ENCODE measurements at places on chromosomes 2 and 18.

DNA sequence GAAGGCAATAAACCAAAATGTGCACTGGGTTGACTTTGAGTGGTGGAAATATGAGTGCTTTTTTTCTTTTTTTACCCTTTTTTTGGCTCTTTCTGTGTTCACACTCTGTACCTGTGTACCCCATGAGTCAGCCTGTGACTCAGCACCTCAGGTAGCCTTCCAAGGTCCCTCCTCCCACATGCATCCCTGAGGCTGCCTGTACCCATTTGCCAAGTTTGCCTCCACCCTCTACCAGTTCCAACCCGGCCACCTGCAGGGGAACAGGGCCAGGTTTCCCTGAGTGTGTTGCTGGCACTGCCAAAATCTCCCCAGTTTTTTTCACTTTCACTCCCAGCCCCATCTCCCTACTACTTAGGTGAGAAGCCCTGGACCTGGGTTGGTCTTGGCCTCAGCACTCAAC lies 14.0 kb downstream of the CXCR1 start:
- no peak for DNase-seq

GRCh38 chr2:59171019-59171418 lies 929.9 kb upstream of the FANCL start:
- DNase-seq, result no peak

GRCh38 chr2:241833101-241833663 lies 24.2 kb downstream of the NEU4 start:
- DNase-seq, result no peak

DNA sequence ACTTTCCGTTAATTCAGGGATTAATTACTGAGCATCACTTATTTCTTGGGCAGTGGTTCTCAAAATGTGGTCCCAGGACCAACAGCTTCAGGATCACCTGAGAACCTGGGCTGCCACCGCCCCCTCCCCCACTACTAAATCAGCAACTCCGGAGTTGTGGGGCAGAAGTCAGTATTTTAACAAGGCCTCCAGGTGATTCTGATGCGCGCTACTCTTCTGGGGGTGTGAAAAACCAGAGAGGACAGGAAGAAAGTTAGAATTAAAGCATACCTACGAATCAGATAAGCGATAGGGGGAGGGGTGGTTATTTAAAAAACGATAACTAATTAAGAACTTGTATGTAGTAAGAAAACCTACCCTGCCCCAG lies 319 bp downstream of the ZSCAN30 start:
- DNase-seq, result no peak

DNA sequence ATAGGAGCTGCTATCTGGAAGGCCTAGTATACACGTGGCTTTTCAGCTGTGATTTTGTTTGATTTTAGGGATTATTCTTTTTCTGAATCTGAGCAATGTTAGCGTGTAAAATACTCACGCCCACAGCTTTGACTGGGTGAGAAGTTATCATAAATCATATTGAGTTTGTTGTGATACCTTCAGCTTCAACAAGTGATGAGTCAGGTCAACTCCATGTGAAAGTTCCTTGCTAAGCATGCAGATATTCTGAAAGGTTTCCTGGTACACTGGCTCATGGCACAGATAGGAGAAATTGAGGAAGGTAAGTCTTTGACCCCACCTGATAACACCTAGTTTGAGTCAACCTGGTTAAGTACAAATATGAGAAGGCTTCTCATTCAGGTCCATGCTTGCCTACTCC lies at the start of gene GKN1:
Gene GKN1 (plus strand): TSS at position 386 of the 400 bp plus-strand sequence. CDS start 42 bp downstream, outside the sequence.
- DNase-seq, result no peak

DNA sequence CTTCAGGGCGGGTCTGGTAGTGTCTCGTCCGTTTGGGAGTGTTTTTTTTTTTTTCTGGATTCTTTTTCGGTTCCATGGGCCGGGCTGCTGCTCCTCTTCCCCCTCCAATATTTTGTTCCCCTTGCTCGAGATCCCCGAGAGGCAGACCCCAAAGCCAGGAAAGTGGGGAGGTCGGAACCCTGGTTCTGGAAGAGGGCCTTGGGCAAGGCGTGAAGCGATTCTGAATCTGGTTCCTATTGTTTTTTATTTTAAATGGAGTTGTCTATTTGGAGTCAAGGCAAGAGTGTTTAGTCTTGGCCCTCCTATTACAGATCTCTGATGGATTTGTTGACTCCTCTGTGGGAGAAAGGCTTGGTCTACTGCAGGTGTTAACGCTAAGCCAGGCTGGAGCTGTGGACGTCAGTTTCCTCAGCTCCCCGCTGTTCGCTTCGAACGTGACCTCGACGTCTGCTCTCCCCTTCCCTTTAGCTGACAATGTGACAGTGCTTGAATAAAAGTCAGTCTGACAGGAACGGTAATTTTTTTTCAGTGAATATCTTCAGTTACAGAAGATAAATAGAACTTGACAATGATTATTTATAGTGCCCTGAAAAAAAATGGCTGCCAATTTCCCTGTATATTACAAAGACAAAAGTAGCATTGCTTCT lies 683 bp upstream of the DNAJC27 start:
- peak; percentile 26 for DNase-seq

DNA sequence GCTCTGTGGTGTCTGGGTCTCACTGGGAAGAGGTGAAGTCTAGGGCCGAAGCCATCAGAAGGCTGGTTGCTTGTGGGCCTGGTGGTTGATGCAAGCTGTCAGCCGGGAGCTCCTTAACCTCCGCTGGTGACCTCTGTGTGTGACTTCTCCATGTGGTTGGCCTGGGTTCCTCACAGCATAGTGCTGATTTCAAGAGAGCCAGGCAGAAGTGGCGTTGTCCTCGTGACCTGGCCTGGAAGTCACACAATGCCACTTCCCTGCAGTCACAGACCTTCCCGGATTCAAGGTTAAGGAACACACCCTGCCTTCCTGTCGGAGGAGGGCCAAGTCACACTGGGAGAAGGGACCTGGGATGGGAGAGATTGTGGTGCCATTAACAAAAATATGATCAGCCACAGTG lies 303.7 kb upstream of the HS6ST1 start:
- DNase-seq, result no peak

- no peak for DNase-seq
Observed at GRCh38 chr2:62151306-62151638, 44.6 kb upstream of the B3GNT2 start.

DNA sequence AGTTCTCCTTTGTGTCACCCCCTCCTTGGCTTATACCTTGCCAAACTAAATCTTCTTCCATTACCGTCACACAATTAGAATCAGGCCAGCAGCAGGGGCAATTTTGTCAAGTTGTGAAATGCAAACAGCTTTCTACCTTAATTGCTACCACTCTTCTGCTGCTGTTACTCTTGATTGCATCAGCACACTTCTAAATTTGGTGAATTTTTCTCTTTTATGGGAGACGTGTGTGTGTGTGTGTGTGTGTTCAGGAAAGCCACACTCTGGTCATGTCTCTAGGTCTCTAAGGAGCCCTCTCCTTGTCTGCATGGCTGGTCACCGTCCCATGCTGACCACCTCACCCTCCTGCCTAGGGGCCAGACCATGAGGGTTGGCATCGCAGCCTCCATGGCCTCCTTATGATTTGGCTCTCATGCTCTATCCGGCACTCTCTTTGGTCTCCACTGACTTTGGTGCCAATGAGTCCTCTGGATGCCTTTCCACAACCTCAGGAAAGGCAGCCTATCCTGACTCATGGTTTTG lies 87.7 kb downstream of the GATA6 start:
- no peak for DNase-seq

DNA sequence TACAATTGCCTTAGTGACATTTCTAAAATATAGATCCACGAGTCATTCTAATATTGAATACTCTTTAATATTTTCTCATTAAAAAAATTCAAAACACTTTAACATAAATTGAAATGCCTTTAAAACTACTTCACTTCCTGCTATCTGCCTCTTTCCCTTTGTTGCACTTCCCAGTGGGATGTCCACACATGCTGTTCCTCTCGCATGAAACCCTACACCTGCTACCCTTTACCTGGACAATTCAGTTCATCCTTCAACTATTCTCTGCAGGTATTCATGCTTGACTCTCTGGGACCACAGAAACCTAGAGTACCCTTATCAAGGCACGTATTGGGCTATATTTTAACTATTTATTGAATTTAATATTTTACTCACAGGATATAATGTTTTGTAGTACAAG lies 373.3 kb upstream of the GALNT5 start:
- no peak for DNase-seq

DNA sequence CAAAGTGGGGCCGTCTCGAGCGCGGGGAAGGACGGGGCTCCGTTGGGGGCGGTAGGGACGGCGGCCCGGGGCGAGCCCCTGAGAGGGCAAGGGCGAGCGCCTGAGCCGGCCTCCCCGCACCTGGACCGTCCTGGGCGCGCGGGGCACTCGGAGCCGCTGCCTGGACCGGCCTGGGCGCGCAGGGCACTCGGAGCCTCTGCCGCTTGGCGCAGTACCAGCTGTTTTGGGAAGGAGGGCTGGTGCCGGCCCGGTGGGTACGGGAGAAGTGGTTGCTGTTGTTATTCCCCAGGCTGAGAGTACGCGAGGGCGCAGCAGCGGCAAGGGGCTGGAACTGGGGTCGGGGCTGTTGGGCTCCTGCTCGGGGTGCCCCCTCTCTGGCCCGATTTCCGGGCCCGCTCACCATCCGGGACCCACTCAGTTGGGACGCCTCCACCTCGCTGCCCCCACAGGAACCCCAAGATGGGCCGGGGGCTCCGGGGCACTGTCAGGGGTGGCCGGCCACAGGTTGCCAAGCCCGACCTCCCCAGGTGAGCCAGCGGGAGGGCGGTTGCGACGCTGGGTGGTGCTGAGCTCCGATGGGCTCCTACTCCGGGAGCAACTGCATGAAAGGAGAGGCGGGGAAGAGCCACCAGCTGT lies 579 bp downstream of the ARHGEF4 start:
- no peak for DNase-seq

DNA sequence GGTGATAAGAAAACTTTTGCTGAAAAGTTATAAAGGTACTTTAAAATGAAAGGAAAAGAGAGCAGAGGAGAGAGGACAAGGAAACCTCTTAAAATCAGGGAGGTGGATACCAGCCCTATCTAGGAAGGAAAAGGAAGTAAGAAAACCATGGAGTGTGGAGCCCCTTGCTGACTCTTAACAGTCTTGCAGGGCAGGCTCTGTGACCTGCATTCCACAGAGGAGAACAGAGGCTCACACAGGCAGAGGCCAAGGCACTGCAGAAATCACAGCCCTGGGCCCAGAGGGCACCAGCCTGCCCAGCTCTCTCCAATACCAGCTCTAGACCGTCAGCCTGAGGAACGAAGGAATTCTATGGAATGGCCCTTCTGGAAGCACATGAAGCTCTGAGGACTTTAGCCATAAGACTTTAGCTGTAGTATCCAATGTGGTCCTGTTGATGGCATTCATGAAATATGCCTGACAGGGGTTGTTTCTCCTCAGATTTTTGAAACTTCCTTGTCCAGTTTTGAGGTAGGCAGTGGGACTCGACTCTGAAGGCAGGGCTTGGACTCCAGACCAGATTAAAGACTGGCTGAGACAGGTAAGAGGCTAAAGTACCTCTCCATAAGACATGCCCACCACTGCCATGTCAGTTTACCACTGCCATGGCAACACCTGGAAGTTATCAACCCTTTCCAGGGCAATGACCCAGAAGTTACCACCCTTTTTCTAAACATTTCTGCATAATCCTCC lies 216.3 kb downstream of the ANAPC1 start:
- DNase-seq, result no peak

GRCh38 chr18:21164548-21165095 lies 53.0 kb upstream of the ROCK1 start:
- no peak for DNase-seq

DNA sequence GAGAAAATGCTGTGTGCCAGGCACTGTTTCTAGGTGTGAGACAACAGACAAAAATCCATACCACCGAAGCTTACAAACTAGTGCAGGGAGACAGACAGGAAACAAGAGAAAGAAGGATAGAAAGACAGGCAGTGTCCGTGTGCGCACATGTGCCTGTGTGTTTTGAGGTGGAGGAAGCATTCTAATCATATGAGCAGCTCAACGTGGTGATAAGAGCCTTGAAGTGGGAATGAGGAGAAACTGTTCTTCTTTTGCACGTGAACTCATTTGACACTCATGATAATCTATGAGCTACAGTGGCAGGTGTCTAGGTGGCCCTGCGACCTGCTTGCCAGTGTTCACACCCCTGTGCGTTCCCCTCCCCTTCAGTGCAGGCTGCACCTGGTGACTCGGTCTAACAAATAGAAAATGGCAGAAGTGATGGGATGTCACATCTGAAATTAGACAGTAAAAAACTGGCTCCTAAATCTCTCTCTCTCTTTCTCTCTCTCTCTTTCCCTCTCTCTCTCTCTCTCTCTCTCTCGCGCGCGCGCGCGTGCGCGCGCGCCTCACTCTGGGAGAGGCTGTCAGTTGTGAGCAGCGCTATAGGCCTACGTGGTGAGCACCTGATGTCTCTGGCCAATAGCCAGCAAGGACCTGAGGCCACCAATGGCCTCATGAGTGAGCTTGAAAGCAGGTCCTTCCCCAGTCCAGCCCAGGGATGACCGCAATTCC lies 74.8 kb downstream of the EN1 start:
- DNase-seq, result no peak

- DNase-seq, result no peak
Observed at GRCh38 chr2:31980674-31981356, 30.0 kb downstream of the MEMO1 start.

DNA sequence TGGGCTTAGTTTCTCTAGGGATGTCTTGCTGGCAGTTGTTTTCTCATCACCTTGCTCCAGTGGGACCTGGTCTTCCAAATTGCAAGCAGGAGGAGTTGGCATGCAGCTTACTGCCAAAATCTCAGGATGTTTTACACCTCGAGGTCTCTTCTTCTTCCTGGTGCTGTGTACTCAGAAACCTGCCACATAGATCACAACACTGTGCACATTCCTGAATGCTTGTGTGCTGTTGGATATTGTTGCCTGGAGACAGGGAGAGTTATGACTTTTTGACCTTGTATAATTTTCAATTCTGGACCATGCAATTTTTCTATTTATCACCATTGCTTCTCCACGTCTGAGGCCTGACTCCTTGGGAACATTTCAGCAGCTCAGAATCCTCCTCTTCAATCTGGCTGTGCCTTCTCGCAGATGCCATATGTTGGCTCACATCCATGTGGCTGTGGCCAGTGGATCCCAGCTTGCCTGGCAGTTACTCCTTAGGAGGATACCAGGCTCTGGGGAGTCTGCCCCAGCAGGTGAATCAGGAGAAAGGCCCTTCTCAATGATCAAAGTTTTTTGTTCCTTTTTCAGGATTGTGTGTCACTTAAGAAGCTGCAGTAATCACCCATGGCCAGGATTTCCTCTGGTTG lies 489.3 kb downstream of the TSN start:
- DNase-seq, result no peak

DNA sequence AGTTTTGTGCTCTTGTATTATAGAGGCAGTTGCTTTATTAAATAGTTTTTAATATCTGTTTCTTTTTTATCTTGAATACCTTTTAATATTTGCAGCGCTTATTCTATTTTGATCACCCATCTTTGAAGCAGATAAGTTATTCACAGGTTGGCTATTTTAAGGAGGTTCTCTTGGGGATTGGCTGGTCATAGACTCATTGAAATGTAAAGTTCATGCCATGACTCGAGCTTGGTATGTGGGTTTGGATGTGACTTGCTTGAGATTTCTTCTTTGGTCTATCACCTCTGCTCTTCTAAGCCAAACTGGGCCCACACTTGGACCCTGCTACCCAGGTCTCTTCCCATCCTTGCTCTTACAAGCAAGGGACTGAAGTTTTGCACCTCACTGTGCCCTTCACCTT lies 33.6 kb downstream of the FARP2 start:
- no peak for DNase-seq
